ENCODE measurements at places on chromosomes 16 and 17.
A peak's percentile ranks its signal among the peaks of the same experiment; 100 is the strongest.

GRCh38 chr17:64004903-64005733, 7.0 kb downstream of the PRR29 start:
- DNase-seq: no peak

DNA sequence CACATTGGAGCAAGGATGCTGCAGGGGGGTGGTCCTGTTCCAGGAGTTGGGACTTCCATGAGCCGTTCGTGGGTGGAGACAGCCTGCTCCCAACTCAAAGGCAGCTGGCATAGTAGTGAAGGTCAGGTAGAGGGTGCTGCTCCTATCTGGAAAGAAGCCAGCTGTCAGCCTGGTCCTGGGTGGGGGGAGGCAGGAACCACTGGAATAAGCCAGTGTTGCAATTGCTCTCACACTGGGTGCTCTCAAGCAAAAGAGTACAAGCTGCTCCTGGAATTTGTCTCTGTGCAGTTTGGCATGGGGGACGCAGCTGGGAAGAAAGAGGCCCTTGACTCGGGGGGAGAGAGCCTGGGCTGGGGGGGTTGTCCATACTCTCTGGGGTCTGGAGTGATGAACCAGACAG, 8.7 kb downstream of the CACNG5 start:
- no peak for DNase-seq

DNA sequence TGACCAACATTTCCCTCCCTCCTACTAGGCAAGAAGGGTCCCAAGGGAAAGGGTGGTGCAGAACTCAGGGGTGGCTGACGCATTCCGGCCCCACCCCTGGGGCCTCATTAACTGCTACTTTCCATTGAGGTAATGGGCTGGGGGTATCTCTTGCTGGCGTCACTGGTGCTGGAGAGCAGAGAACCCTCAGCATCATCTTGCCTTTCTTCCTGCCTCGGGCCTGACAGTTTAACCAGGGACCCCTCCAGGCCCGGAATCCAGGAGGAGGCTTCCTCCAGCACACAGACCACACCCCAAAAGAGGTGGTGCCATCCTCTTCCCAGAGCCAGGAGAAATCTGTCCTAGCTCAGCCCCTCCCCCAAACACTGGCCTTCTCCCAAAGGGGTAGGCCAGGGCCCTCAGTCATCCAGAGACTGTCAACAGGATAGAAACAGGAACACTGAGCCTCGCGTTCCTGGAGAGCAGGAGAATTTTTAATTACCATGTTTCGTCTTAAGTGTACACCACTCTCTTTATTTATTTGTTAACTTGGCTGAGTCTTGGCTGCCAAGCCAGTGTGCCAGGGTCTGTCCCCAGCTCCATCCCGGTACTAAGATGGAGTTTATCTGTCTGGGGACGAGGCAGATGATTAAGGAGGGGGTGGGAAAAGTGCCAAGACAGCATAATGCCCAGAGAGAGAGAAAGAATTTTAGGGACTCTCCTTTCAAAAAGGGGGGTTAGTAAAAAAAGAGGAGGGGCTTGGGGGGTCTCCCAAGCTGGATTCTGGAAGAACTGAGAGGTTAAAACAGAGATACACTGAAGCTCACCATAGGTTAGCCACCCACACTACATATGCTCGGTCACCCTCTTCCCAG, 5.1 kb downstream of the ETV4 start:
- no peak for DNase-seq

GRCh38 chr17:50993544-50993943, 127.1 kb downstream of the SPAG9 start:
- no peak for DNase-seq

DNA sequence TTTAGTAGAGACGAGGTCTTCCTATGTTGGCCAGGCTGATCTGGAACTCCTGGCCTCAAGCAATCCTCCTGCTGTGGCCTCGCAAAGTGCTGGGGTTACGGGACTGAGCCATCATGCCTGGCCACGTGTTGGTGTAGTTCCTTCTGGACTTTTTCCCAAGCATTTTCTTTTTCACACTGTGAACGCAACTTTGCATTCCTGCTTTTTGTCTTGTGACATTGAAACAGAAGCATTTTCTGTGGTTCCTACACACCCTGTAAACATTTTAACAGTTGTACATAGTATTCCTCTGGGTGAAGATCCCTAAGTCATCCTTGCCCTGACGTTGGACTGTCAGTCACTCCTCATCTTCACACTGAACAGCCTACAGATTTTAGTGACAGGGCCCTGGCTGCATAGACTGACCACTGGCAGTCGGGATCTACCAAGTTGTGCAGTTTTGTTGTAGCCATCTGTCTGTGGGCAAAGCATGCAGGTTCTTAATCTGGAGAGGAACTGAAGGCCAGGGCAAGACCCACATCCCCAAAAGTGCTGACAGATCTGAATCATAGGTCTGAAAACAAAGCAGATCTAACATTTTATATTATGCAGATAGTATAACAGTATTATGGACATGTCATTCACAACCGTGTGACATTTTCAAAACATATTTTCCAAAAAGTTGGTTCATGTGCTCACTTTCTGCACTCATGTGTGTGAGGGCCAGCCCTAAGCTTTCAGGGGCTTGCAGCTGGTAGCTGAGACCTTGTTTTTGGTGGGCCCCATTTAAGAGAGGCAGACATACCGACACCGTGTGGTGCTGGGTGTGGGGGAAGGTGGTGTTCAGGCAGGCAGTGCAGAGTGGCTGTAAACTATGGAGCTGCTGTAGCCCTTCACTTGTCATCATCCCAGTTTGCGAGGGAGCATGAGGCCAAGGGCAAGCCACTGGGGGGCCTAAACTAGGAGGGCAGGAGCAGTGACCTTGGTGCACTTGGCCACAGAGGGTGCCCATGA, 59.9 kb downstream of the EPN2 start:
- no peak for DNase-seq

- DNase-seq: no peak
Measured at GRCh38 chr17:4463818-4464476, 30.2 kb downstream of the SPNS3 start.

GRCh38 chr17:53896047-53896446, 73.3 kb downstream of the KIF2B start:
- no peak for DNase-seq

- no peak for DNase-seq
Measured at GRCh38 chr16:27237219-27238015, 31.2 kb downstream of the NSMCE1 start.

- no peak for DNase-seq
Measured at GRCh38 chr16:87715658-87716057, 50.1 kb downstream of the KLHDC4 start.

DNA sequence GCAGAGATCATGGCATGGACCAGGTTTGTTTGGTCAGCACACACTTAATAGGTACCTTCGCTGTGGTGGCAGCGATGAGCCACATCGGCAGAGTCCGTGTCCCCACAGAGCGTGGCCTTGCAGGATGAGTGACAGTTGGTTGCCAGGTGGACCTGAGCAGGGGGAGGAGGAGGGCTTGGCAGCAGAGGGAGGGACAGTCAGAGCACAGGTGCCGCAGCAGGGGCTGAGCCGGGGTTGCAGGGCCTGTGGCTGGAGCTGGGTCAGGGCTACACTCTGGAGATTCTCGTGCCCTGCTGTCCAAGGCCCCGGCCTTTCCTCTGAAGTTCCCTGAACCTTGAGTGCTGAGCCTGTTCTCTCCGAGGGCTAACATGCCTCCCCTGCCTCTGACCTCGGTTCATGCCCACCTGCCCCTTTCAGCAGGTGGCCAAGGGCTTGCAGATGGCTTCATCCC, 24.8 kb downstream of the POLR3E start:
- no peak for DNase-seq

DNA sequence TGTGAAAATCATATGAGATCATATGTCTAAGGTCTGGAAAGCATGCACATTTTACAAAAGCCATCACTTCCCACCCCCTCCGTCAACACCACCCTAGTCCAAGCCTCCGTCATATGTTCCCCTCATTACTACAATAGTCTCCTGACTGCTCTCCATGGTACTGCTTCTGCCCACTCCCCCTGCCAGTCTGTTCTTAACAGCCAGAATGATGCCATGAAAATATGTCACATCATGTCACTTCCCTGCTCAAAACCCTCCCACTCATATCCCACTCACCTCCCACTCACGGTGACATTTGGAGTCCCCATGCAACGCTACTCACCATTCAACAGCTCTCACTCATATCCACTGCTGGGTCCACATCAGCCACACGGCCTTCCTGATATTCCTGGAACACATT, 432.3 kb downstream of the XYLT1 start:
- DNase-seq: no peak

- DNase-seq: no peak
Measured at GRCh38 chr17:61205931-61206330, 193.7 kb upstream of the TBX2 start.

DNA sequence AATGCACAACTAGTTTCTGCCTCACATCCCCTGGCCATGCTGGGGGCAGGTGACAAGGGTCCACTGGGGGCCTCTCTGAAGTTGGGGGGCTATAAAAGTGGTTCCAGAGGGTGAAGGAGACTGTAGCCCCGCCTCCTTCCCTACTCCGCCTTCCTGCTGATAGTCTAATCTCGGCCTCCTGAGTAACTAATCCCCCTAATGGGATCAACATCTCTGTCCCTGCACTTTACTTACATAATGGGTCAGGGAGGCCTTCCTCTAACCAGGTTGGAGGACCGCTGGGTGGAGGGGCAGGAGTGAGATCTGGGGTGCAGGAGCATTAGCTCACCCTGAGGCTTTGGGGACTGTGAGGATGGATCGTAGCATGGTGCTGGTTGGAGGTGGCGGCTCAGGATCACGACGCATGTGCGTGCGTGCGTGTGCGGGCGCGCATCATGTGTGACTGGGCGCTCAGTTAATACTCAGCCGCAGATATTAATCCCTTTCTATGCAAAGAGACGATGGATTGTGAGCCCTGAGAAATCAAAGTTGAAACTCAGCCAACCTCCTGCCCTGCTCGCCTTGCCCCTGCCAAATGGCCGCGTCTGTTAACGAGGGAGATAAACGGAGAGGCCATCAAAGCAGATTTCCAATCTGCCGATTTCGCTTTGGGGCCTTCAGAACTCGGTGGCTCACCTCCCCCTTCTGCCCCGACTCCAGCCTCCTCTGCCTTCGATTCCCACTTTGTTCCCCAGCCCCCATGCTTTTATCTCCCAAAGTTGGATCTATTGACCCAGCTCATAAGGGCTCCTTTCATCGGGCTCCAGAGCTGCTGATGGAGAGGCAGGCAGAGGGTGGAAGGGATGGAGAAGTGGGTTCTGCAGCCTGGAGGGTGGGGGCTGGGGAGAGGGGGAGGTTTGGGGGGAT, 107.3 kb downstream of the SDK2 start:
- no peak for DNase-seq

- DNase-seq: no peak
Measured at GRCh38 chr16:47979616-47980182, 176.1 kb downstream of the ABCC12 start.

DNA sequence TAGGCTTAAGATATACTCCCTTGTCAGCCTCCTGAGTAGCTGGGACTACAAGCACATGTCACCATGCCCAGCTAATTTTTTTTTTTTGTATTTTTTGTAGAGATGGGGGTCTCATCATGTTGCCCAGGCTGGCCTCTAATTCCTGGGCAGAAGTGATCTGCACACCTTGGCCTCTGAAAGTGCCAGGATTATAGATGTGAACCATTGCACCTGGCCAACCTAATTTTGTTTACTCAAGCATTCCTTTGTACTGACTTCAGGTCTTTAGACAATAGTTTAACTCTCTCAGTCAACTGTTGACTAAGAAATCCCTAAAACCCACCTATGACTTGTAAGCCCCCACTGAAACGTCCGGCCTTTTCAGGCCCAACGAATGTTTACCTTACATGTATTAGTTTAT, 628.3 kb upstream of the CDH8 start:
- DNase-seq: no peak

DNA sequence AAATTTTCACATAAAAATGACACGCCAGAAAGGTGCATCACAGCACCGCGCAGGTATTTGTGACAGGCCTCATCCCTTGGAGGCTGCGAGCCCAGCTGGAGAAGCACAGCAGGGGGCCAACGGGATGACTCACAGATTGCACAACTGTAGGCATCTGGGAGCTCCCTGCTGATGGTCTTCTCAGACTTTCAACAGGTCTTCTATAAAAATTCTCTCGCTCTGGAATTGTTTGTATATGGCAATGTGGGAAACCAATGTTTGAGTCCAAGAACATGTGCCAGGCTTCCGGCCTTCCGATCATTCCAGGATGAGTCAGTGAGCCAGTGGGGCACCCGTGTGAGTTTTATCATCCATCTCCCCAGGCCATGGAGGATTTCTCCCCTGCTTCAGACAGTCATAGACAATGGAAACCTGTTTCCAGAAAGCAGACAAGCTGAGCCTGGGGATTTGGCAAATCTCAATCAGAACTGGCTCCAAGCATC, 24.1 kb upstream of the ADORA2B start:
- peak; percentile 14 for DNase-seq

- peak; percentile 87 for DNase-seq
Measured at GRCh38 chr17:72592242-72592966, 471.6 kb downstream of the SOX9 start.

GRCh38 chr17:82943751-82944150, 103.9 kb upstream of the ZNF750 start:
- no peak for DNase-seq

GRCh38 chr17:49976163-49976827, 7.3 kb downstream of the DLX4 start:
- DNase-seq: no peak

DNA sequence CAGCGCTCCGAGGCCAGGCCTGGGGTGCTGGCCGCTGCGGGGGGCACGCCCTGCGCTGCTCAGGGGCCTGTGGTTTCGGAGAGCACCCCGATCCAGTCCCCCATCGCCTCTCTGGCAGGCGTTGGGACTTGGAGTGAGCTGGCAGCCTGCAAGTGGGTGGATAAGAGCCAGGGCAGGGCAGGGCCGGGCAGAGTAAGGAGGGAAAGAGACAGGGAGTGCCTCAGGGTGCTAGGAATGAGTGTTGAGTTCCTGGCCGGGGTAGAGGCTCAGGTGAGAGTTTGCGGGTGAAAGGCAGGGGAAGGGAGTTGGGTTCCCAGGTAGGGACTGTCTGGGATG, 1.3 kb downstream of the CDH13 start:
- DNase-seq: peak; percentile 72

DNA sequence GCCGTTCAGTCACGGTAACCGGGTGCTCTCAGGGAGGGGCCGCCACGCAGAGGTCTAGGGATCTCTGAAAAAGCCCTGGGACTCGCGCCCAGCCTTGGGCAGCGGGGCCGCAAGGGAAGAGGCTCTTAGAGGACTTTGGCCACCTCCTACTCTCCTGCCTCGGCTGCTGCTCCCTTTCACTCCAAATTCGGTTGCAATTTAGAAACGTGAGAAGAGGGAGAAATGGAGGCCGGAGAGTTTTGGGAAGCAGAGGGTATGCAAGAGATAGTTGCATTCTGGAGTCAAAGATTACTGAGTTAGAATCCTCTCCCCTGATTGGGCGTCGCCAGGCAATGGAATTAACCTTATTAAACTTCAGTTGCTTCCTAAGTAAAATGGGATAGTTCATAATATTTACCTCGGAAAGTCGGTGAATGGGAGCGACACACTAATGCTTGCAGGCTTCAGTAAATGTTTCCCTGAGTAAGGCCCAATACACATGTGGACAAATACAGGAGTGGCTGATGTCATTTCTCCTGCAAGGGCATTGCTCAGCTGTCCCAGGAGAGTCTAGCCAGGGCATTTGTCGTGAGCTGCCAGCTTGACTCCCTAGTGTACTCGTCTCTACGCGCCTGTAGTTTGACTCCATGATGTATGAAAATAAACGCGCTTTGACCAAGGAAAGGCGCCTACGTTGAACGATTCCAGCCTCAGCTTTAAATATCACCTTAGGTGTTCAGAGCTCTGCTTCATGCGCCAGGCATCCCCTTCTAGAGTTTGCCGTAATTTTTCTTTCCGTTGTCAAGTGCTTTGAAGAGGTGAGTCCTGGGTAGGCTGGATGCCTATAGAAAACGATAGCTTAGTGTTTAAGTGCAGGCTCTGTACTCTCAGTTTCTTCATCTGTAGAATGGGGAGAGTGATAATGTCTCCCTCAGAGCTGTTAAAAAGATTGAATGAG, 667 bp downstream of the OGFOD1 start:
- DNase-seq: peak; percentile 56
